ENCODE measurements at places on chromosomes 3 and 15.

DNA sequence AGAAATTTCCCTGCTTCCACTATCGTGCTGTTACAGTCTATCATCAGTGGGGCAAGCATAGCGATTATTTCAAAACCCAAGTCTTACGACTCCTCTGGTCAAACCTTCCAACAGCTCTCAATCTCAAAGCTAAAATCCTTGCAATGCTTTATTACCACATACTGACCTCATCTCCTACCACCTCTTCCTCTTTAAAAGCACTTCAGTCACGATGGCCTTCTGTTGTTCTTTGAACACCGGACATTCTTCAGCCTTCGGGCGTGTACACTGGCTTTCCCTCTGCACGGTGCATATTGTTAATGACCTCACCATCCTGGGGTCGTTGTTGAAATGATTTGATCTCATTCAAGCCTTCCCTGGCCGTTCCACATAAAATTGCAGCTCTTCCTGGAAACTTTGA is 31.1 kb downstream of the MAGEL2 start:
- DNase-seq = no peak

DNA sequence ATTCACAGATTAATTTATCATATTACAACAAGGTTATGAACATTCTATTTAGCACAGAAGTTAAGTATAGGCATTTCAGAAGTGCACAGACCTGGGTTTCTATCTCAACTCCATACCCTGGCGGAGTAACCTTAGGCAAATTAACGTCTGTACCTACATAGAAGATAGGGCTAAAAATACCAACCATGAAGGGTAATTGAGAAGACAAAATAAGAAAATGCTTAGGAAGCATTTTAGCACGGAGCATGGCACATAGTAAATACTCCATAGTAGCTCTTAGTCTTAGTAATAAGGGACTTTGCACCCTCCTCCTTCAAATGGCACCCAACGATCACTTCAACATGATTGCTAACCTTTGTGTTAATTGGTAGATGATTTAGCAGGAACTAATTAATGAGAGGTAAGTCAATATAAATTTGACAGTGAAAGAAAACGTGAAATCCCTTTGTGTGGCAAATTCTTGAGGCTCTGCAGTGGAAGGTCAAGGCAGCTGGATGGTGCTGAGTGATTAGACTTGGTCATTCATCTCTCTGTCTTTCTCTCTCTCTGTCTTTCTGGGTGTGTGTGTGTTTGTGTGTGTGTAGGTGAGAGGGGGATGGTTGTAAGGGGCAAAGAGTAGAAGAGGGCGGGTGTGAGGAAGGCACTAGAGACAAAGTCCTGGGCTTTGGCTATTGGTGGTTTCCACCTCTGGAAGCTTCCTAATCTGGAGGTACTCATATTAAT is 131.1 kb upstream of the PHLDB2 start:
- no peak for DNase-seq

- no peak for DNase-seq
These were observed 837.6 kb upstream of the DPPA4 start for GRCh38 chr3:110174908-110175307.

- no peak for DNase-seq
These were observed 16.6 kb downstream of the EAF1 start for GRCh38 chr3:15443826-15444524.

GRCh38 chr3:30332196-30333021 is 274.0 kb upstream of the TGFBR2 start:
- no peak for DNase-seq

DNA sequence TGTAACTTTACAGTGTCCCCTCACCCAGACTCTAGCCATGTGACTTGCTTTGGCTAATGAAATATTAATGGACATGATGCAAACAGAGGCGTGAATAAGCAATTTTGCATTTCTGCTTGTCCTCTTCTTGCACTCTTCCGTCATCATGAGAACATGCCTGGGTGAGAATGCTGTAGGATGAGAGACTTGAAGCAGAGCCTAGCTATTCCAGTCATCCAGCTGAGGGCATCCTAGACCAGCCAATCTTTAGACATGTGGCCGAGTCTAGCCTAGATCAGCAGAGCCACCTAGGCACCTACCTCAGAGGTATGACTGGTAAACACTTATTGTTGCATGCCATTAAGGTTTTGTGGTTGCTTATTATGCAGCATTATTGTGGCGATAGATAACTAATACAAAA is 450.5 kb upstream of the AZI2 start:
- DNase-seq = no peak

GRCh38 chr15:35546511-35547381 is 781 bp upstream of the DPH6 start:
- no peak for DNase-seq

DNA sequence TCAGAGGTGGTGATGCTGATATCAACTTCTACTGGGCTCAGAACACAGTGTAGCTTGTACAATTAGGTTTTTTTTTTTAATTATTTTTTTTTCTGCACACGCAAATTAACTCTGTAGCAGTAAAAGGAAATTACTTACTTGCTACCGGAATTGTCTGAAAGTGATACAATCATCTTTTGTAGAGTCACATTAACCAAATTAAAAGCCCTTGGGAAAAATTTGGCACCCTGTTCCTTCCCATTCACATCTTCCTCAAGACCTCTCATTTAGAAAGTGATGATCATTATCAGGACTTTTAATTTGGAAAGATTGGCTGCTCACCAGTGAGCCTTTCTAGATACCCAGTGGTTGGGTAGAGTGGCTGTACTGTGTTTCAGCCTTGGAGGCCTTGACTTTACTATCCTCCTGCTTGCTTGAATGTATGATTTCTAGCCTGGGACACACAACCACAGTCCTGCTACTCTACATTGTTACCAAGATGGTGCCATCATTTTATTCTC is 158.3 kb downstream of the ECT2 start:
- DNase-seq = no peak

DNA sequence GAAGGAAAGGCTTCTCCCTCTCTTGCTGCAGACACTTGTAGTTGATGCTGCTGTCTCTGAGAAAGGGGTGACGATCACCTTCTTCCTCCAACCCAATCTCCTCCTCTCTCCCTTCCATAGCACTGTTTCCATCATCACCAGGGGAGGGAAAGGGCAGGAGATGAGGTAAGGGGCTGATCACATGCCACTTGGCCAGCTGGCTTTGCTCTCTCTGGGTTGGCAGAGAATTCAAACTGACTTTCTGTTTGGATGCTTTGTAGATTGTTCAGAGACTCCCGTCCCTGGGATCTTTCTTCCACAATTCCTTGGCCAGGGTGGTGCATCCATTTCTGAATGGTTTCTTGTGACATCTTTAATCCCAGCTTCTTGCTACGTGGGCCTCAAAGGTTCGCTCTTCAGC is 43.2 kb upstream of the ZNF148 start:
- DNase-seq = no peak

DNA sequence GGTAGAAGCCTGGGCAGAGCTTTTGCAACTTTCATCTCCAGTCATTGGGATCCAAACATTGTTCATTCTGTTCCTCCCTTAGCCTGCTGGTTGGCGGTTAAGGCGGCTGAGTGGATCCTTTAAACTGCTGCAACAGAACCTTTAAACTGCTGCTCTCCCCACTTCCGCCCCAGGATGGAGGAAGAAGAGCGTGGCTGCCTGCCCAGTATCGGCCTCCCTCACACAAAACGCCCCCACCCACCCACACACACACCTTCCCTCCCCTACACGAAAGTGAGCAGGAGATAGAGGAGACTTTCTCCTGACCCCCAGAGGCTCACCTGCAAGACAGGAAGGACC is 460 bp upstream of the ZMAT3 start:
- peak; percentile 14 for DNase-seq

DNA sequence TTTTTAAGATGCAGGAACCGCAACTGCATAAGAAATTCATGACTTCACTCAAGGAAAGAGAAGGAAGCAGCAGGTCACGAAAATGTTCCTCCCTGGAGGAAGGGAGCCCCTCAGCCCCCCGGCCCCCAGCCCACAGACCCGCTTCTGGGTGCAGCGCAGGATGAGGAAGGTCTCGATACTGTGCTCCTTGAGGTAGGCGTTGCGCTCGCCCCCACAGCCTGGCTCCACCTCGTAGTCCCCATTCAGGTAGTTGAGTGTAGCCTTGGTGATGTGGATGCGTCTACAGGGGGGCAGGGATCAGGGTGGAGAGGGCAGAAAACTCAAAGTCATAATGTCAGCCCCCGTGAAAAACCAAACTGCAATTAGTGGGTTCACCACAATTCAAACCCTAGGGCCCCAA is 121.4 kb downstream of the ADCY5 start:
- no peak for DNase-seq

DNA sequence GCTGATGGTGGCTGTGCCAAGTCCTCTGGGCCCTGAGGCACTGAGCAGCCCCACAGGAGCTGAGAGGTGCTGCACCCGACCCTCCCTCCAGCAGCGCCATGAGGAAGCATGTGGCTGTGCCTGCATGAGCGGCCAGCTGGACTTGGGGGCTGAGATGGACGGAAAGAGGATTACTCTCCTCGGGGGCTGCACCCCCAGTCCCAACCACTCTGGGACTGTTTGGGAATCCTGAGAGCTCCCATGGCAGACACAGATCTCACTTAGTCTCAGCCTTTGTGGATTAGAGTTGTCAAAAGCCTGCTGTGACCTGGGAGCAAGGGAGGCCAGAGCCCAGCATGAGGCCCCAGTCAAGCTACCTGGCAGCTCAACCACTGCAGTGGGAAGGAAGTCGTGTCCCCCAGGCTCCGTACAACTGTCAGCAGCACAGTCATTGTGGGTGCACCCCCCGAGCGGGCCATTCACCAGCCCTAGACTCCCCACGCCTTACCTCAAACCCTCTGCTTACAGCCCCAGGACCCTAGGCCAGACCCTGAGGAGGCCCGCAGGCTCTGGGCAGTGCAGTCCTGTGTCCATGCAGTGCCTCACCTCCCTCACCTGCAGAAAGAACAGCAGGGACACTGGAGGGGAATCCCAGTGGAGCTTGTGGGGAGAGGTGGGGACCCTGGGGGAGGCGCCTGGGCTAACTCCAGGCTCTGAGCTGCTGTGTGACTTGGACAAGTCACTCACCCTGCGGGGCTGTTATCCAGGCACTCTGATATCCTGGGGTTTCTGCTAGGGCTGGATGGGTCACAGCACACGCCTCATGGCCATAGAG is 17.1 kb downstream of the PRR23E start:
- DNase-seq = no peak

- DNase-seq = no peak
These were observed 71.0 kb downstream of the THSD4 start for GRCh38 chr15:71186267-71186666.

- DNase-seq = no peak
These were observed 530.7 kb downstream of the EPHB1 start for GRCh38 chr3:135325726-135326235.

GRCh38 chr3:52247409-52248164 is 2.0 kb downstream of the PPM1M start:
- DNase-seq = no peak

- no peak for DNase-seq
These were observed 68.0 kb downstream of the TIPARP start for GRCh38 chr3:156742401-156742800.

GRCh38 chr15:41934843-41935242 is 37.5 kb downstream of the EHD4 start:
- peak; percentile 42 for DNase-seq

DNA sequence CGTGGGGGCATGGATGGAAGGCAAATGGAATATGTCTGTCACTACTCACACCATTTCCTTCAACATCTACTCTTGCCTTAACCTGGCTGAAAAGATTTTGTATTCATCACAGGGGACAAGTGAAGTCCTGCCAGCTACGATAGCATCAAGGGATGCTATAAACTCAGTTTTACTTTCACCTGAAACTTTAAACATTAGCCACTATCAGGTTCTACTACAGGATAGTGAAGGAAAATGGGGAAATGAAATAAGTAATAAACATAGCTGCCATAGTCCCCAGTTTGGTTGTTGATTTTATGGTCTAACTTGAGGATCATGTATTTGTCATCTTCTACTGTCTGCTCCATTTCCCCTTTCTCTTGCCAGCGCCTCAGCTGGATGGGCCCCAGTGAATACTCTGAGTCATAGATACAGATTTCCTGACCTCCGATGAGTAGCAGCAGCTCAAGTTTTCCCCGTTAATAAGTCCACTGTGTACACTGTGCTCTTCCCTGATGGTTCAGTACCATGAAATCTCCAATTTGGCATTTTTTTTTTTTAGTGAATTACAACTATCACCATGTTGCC is 338.2 kb upstream of the SLCO3A1 start:
- no peak for DNase-seq

DNA sequence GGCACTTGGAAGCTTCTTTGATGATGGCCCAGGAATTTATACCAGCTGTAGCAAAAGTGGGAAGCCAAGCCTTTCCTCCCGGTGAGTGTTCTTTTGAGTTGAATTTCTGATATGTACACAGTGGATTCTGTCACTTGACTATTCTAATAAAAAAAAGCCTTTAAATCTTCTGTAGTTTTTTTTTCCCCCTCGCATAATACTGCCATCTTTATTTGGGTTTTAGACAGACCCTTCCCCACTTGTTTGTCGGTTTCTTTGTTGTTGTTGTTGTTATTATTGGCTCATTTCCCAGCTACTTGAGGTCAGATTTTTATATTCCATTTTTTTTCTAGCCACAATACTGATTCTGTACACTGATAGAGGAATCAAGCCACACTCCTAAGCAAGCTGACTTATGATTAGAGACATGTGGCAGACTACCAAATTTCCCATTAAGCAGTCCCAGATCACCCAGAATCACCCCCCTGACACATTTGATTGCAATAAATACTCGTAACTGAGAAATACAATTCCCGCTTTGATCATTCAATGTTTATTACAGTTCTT is 122.4 kb upstream of the IL12A start:
- no peak for DNase-seq

Measured in stimulated activated CD4-positive, alpha-beta T cell treated with anti-CD3 and anti-CD28 coated beads, Interleukin-1b, Interleukin-23, amount 100 ng/mL, for 1 hour (primary cell).